ENCODE measurements at places on chromosomes 13 and 19.
A peak's percentile ranks its signal among the peaks of the same experiment; 100 is the strongest.

GRCh38 chr19:40499320-40499719 lies 32.5 kb downstream of the SPTBN4 start:
- no peak for DNase-seq

GRCh38 chr13:99404005-99404755 lies 97.0 kb upstream of the GPR183 start:
- DNase-seq, result no peak

DNA sequence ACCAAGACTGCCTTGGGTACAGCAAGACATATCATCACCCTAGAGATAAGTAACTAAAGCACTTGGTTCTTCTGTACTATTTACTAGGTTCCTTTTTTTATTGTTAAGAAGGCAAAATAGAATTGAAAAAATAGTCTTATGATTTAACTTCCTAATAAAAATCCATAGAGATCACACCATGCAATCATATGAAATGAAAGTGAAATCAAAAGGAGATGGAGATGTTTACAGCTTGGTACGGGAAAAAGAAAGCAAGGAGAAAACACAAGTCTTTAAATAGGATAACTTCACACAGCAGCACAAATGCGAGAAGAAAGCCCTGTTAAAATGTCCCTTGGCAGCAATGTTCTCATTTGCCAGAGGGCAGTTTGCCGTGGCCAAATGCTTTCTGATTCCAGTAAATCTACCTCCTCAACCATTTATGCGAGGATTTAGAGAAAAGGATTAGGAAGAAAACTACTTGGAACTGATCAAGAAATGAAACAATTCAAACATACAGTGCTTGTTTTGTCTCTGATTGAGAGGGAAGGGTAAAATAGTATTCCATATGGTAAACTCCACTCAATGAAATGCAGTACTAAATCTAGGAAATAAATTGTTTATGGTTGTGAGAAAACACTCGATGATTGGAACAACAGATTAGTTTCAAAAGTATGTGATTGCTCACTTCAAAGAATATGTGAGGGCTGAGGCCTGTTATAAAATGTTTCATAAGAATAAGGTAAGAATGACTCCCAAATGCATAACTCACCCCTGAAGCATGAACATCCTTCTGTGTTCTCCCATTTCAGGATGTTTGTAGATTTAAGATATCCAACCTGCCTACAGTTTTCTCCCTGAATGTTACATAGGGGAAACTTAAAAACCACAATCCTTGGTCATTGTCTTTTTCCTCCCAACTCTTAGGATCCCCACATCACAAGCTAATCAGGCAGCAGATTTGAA lies 487.8 kb downstream of the DACH1 start:
- DNase-seq, result no peak

- DNase-seq, result no peak
Measured at GRCh38 chr19:16327911-16328823, 3.5 kb downstream of the KLF2 start.

DNA sequence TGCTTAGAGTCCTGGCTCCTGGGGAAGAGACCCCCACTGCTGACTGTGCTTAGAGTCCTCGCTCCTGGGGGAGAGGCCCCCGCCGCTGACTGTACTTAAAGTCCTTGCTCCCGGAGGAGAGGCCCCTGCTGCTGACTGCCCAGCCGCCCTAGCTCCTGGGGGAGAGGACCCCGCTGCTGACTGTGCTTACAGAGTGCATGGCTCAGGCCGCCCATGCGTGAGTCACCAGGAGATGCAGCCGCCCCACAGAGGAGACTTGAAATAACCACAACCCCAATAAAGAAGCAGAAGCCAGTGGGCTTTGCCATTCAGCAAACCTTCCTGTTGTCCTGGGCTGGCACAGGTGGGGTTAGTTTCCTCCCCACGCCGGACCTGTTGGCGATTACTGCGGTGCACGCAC lies 79.2 kb upstream of the C13orf46 start:
- DNase-seq, result no peak

GRCh38 chr13:29878101-29878500 lies 27.7 kb upstream of the UBL3 start:
- no peak for DNase-seq

DNA sequence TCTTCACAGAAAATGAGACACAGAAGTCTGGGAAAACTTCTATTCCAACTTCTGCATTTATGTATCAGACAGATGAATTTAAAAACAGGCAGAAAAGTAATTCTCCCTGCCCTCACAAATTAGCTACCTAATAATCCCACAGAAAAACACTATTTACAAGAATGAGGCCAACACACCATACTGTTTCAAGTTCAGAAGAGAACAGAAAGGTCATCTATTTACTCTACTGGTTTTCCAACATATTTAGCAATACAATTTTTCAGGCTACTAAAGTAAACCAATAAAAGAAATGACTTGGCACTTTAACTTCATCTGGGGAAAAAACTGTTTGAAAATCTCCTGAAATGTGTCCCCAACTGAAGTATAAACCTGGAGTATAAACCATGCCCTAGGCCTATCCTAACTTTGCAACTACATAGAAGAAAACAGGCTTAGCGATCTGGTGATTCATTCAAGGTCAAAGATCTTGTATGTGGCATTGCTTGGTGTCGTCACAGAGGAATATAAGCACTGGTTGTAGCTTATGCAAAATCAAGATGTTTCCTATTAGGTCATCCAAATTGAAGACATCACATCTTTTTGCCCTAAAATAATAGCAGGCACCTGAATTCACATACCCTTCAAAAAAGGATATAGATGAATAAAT lies 20.1 kb upstream of the EBPL start:
- no peak for DNase-seq

GRCh38 chr19:53915000-53915399 lies 5.9 kb downstream of the CACNG7 start:
- DNase-seq, result no peak

DNA sequence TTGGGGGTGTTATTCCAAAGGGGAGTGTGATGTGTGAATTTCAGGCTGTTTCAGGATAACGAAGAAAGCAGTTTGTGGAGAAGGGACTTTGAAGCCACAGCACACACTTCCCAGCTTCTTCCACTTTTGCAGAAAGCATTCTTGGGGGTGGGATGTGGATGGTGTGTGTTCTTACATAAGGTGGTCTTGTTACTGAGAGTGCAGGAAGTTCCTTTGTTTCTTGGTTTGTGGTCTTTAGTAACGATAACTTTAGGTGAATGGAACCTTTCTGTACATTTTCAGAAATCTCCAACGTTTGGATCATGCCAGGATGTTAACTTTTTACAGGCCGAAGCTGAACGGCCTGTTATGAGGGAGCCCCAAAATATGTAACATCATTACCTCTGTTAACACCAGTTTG lies 251.8 kb downstream of the KCNRG start:
- no peak for DNase-seq

- DNase-seq, result no peak
Measured at GRCh38 chr13:113604186-113604585, 19.6 kb downstream of the TFDP1 start.

GRCh38 chr13:23140492-23140891 lies 40.3 kb upstream of the SGCG start:
- no peak for DNase-seq

- DNase-seq, result no peak
Measured at GRCh38 chr13:51549050-51549449, 35.2 kb upstream of the WDFY2 start.

- DNase-seq, result no peak
Measured at GRCh38 chr19:28744014-28744413, 468.9 kb downstream of the UQCRFS1 start.

- DNase-seq, result no peak
Measured at GRCh38 chr13:74661851-74662250, 527.6 kb upstream of the KLF12 start.

DNA sequence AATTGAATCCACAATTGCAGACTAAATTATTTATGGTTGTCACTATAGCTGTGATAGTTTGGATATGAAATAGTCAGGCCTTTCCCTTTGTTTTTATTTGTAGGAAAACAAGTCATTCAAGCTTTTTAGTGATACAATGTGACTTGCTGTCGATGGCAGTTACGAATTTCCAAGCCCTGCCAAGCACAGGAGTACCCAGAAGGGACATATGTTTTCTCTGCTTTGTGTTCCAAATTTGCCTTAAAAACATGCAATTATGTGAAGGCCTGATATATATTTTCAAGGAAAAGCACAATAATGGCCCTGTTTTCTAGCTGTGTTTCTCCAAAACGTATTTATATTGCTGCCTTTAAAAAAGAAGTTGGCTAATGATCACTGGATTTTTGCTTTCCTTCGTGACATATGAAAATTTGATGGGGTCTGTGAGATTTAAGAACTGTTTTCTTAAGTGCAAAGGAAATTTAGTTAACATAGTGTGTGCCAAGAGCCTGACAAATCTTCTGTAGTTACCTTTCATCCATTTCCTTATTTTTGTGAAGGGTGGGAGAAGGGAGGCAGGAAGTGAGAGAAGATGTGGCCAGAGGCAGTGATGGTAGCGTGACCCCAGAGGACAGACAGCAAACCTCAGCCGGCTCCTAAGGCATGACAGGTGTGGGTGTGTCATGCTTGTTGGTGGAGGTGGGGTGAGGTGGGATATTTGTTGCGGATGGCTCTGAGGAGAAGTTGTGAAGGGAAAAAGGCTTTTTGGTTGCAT lies 79.6 kb downstream of the TEX26 start:
- DNase-seq, result no peak

DNA sequence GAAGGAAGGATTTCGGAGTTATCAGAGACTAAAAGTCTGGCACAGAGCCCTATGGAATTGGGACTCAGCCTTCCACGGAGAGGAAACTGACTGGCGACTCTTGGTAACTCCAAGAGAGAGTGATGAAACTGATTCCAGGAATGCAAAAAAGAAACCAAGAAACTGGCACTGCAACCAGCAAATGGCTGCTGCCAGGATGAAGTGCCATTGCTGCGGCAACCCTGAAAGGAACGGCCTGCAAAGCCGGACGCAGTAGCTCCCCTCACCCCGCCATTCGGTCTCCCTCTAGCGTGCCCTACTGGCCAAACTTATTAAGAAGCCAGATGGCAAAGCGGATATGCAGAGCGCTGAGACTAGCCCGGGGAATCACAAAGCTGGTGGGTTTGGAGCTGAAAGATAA lies 236.0 kb downstream of the PCDH9 start:
- DNase-seq, result peak; percentile 89

- no peak for DNase-seq
Measured at GRCh38 chr13:92830821-92831220, 395.8 kb upstream of the GPC6 start.

GRCh38 chr13:83274679-83275078 lies 607.6 kb downstream of the SLITRK1 start:
- no peak for DNase-seq

DNA sequence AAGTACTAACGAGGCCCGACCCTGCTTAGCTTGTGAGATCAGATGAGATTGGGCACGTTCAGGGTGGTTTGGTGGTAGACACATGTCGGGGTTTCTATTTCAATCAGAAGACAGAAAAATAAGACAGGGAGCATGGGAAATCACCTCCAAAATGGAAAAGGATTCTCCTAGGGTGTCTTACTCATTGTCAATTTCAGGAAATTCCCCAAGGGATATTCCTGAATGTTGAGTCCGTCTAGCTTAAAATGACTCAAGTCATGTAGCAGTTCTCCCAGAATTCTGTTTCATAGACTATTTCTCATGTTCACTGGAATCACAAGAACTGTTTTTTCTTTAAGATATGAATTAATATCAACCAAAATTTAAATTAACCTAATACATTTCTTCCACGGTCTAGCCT lies 380.1 kb downstream of the EFNB2 start:
- DNase-seq, result no peak

GRCh38 chr19:2992958-2993357 lies 15.6 kb downstream of the TLE6 start:
- DNase-seq, result no peak
